ENCODE measurements at places on chromosomes 4 and X.
A peak's percentile ranks its signal among the peaks of the same experiment; 100 is the strongest.

GRCh38 chrX:13254076-13254785 is 65.6 kb downstream of the ATXN3L start:
- DNase-seq: no peak

- DNase-seq: no peak
Measured at GRCh38 chrX:18995221-18995620, 11.3 kb upstream of the PHKA2 start.

GRCh38 chr4:181138116-181138515 is 1105.1 kb upstream of the TENM3 start:
- DNase-seq: no peak

DNA sequence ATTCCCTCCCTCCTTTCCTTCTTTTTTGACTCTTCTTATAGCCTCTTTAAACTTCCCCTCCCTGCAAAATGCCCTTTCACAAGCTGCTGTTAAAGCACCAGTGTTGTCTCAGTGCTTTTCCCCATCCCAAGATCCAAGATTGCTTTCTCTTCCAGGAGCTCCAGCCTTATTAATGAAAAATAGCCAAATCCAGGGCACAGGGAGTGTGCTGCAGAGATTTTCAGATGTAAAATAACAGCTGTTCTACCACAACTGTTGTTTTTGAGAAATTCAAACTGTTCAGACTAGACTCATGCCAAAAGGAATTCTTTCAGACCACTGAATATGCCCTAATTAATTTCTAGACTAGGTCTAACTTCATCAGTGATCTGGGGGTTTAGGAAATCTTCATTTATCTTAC is 47.0 kb upstream of the GPC3 start:
- DNase-seq: no peak

DNA sequence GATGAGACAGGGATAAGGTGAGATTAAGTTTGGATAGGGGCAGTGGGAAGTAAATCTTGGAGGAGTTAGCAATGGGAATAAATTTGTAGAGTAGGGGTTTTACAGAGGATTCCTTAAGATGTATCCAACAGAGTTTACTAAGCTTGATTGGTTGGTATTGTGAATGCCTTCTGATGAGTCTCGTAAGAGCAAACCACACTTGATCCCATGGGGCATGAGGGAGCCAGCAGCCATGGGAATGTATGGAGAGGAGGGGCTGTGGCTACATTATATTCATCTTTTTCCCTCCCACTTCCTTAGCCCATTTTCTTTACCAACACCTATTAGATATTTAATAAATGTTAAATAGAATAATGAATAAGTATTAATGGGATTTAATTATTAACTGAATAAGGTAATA is 126.6 kb upstream of the NDST3 start:
- DNase-seq: no peak

GRCh38 chrX:132413459-132413858 is 75.4 kb downstream of the MBNL3 start:
- DNase-seq: no peak

DNA sequence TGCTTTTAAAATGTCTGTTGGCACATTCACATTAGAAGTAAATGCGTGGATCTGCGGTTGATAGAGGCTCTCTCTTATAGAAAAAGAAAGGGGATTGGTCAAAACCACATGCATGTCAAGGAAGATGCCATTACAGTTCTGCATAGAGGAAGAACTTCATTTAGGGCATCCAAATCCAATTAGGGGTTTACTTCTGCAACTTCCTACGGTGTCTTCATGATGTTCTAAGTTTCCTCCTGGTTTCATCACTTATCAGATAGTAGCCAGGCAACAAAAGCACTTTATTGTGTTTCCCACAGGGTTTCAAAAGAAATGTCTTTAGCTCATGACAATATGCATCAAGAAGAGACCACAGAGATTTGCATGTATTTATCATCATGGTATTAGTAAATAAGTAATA is 136.0 kb upstream of the HPGD start:
- DNase-seq: no peak

GRCh38 chr4:69490271-69490670 is 5.4 kb downstream of the UGT2B4 start:
- no peak for DNase-seq

GRCh38 chr4:14652522-14652921 is 349.8 kb upstream of the CPEB2 start:
- DNase-seq: no peak

GRCh38 chr4:6884341-6884870 is 25.2 kb upstream of the TBC1D14 start:
- no peak for DNase-seq

DNA sequence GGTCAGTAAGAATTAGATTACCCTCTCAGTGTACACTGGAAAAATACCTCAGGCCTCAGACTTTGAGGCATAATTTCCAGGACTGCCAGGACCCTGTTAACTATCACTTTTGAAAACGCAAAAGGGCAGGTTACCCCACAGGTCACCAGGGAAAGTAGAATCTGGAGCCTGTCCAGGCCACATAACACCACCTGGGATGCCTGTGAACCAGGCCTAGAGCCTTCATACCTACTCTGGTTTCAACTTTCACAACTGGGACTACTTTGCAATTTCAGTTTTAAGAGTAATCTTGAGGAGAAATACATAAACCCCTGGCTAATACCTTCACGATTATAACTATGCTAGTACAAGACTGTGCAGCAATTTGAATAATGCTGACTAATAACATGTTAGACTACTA is 132.4 kb downstream of the HHIP start:
- DNase-seq: no peak

DNA sequence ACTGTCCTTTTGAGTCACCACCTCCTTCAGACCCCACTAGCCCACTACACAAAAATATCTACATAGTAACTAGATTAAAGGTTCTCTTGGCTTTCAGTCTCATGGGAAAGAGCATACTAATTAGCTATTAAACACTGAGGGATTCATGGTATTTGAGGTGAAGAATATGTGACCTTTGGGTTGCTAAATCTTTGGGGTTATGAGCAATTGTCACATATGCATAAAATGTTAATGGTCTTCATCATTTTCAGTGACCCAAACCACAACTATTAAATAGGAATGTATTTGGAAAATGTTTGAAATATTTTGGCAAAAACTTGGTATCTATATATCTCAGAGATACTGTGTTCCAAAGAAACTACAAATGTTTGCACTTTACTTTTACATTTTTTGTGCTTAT is 365.1 kb downstream of the MAGEB5 start:
- no peak for DNase-seq

DNA sequence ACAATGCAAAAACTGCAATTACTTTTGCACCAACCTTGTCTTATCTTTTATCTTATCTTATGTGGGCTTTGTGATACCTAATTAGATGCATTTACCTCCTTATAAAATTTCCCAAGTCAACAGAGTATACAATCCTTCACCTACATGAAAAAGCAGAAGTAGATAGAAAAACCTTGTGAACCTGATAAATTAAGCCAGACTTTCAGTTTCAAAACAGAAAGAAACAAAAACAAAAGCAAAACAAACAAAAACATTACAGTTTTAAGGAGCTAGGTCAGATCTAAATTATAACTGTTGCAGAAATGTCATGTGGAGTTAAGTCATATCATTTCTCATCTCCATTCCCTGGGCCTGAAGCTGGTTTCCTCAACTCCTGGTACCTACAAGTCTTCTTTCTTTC is 24.9 kb upstream of the CXXC4 start:
- no peak for DNase-seq

- no peak for DNase-seq
Measured at GRCh38 chrX:97132664-97133415, 249.1 kb downstream of the RPA4 start.

GRCh38 chrX:120690941-120691340 is 61.1 kb upstream of the C1GALT1C1 start:
- DNase-seq: no peak

DNA sequence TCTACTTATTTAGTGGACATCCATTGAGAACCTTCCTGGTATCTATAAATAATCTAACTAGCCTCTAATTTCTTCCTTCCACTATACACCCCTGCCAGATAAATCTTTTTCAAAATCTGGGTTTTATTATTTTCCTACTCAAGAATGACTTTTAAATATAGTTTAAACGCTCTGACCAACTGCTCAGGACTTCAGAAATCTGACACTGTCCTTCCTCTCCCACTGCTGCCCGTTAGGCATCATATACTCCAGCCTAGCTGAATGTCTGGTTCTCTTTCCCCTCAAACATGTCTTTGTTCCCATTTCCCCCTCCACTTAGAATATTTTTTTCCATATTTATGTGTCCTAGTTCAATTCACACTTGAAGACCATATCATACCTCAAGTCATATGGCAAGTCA is 35.2 kb upstream of the CBLL2 start:
- DNase-seq: no peak

- DNase-seq: no peak
Measured at GRCh38 chrX:113545040-113545439, 704.4 kb upstream of the AMOT start.

DNA sequence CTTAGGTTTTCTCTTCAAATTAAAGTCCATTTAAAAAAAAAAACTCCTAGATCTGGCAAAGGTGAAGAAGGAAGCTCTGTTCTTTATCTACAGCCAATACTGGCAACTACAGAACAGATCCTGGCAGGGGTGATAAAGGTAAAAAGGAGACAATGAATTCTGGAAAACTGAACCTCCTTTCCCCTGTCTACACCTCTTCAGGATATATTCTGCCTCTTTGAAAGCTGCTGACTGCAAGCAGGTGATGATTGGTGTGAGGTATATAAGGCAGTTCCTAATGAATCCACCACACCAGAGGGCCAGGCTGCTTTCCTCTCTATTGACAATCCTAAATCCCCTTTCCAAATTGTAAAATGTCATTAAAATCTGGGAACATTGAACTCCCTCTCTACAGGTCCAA is 370.1 kb downstream of the PPP3CA start:
- DNase-seq: no peak

GRCh38 chr4:26061248-26061986 is 147.4 kb downstream of the SMIM20 start:
- DNase-seq: no peak

GRCh38 chr4:13355111-13355880 is 128.8 kb downstream of the RAB28 start:
- no peak for DNase-seq

- DNase-seq: no peak
Measured at GRCh38 chr4:8557151-8558076, 22.8 kb upstream of the GPR78 start.

- no peak for DNase-seq
Measured at GRCh38 chr4:112859456-112860184, 189.8 kb upstream of the ANK2 start.

DNA sequence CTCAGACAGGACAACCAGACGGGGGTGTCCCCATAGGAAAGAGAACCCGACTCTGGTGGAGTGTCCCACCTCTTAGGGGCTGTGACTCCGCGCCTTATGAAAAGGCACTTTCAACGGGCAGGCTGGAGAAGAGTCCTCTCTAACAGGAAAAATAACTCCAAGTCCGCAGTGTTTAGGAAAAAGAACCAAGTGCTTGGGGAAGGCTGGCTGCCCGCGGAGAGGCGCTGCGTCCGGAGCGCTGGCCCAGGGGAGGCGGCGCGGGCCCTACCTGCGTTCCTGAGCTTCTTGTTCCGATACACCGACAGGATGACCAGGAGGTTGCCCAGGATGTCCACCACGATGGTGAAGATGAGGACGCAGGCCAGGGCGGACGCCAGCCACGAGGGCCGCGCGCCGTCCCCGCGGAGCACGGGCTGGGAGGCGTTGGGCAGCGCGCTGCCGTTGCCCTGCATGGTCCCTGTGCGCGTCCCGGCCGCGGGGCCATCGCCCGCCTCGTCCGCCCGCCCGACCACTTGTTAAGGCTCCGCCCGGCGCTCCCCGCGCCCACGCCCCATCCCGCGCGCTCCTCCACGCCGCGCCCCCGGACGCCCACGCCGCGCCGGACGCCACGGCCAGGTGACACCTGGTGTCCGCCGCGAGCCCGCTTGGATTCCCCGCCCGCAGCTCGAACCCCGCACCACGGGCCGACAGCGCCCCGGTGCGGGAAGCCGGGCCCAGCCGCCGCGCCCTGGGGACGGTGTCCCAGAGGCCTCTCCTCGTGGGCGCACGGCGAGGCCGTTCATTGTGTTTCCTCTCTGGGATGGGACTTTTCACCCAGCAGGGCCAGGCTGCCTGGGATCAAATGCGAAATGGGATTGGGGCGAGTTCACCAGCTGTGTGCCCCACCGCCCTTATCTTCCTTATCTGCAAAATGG is at the start of gene MTNR1A:
Gene MTNR1A, minus strand, starts transcription at position 654 of the 914 bp plus-strand sequence. Its CDS starts 202 bp downstream, at position 452.
- DNase-seq: no peak

DNA sequence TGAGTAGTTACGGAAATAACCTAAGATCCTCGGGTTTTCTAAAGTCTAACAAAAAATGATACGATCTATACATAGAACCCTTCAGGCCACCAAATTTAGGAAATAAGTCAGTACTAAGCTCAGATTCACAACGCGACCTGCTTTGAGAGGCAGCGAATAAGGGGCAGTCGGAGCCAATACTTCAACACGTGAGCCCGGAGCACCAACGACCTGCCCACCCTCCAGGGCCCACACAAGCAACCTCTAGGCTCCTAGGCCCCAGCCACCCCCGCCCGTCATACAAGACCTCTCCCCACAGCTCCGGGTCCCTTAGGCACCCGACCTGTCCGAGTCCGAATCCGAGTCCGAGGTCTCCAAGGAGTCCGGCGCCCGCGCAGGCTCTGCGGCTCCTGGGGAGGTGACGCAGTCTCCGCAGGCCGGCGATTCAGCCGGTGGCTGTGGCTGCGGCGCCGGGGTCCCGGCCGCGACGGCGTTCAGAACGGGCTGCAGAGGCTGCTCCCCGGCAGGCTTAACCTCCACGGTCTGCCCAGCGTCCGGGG is 580 bp downstream of the NAF1 start:
- peak; percentile 33 for DNase-seq

DNA sequence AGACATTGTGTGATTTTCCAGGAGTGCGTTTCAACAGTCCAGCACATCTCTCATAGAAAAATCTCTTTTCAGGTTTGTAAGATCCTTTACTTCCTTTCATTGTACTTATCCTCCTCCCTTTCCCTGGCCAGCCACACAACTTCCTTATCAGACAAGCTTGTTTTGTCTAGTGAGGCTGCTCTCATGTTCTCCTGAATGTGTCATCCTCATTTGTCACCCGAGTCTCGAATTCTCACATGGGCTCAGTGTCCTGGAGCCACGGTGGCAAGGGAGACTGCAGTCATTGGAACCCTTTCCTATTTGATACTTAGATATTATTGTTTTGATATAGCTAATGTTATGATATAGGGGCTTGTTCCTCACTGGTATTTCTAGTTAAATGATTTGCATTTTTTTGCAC is 16.9 kb downstream of the SYNPO2 start:
- no peak for DNase-seq

DNA sequence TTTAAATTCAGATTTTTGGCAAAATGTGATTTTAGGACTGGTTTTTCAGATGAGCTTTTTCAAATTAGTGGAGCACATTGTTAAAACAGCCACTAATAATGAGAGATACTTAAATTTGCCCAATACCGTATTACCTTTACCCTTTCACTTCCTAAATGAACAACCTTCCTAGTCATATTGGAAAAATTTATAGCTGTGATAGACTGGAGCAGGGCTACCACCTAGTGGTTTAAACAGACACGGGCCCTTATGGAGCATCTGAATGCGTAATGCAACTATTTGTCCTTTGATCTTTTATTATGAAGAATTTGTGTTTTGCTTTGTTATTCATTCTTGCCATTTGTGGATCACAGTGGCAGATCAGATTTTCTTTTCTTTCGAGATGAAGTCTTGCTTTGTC is 72.7 kb downstream of the KDM6A start:
- no peak for DNase-seq
